ENCODE measurements at places on chromosomes 3 and 15.

DNA sequence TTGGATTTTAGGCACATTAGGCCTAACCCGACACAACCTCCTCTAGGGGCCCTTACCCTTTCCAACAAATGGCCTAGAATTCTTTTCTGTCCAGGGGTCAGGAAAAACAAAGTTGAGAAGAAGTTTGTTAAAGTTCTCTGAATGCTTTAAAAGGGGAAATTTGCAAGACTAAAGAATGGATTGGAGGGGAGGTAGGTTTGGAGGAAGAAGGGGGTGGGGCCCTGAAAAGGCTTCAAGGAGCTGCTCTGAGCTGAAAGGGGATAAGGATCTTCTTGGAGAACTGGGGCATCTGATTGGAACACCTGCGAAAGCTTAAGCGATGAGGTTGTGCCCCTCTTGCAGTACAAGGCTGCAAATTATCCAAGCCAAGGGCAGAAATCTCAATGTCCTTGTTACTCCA lies 3.9 kb upstream of the SENP2 start:
- DNase-seq, result no peak

- no peak for DNase-seq
Observed at GRCh38 chr3:184927796-184928315, 115.9 kb downstream of the VPS8 start.

GRCh38 chr3:161320837-161321236 lies 50.5 kb downstream of the SPTSSB start:
- DNase-seq, result no peak

- no peak for DNase-seq
Observed at GRCh38 chr15:48373821-48374451, 42.7 kb downstream of the DUT start.

- DNase-seq, result peak; percentile 85
Observed at GRCh38 chr15:65856821-65857455, 12.4 kb upstream of the RAB11A start.
